ENCODE measurements at places on chromosomes 7 and 10.
A peak's percentile ranks its signal among the peaks of the same experiment; 100 is the strongest.

- peak; percentile 4 for DNase-seq
Measured at GRCh38 chr7:144854839-144855424, 19.1 kb upstream of the TPK1 start.

DNA sequence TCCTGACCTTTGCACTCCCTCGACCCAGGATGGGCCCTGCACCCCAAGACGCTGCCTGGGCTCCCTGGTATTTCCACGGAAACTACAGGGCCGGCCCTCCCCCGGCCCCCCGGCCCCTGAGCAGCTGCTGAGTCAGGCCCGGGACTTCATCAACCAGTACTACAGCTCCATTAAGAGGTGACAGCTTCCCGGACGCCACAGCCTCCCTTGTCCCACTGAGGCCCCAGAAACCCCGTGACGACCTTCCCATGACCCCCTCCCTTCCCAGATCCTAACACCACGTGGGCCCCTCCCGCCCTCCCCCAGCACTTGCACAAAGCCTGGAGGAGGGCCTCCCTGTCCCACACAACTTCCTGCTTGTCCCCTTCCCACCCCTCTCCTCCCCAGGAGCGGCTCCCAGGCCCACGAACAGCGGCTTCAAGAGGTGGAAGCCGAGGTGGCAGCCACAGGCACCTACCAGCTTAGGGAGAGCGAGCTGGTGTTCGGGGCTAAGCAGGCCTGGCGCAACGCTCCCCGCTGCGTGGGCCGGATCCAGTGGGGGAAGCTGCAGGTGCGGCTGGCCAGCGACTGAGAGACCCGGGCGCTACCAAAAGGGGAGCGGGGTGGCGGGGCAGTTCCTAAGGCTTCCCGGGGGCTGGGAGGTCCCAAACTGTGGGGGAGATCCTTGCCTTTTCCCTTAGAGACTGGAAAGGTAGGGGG, 5.7 kb downstream of the NOS3 start:
- DNase-seq = no peak

- peak; percentile 75 for DNase-seq
Measured at GRCh38 chr7:6589829-6590644, at the start of gene INTS15. TSS of gene INTS15 (plus strand) at chr7:6590021. CDS start at chr7:6590284, 263 bp downstream.

DNA sequence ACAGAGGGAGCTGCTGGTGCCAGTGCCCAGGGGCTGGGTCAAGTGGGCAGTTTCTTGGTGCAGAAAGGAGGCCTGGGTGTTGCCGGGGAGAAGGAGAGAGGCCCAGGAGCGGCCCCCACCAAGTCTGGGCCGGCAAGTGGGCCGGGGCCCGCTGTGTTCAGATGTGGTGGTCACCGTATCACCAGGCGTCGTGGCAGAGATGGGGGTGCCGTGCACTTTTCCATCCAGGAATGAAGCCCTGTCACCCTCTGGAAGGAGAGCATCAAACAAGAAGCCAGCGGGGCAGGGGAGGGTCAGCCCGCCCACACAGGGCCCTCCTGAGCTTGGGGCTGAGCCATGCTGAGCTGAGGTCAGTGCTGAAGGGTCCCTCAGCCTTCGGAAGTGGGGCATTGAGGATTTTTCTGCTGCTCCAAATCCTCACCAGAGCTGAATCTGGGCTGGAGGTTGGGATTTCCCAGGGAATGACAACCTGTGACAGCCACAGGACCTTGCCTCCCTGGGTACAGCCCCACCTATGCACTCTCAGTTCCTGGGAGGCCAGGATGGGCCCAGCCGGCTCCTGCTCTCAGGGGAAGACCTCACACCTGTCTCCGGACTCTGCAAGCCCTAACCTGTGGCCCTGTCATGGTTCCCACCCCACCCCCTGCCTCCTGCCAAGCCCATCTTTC, 27.9 kb upstream of the INPP5A start:
- no peak for DNase-seq

GRCh38 chr10:14543904-14544210, 213.1 kb upstream of the FRMD4A start:
- no peak for DNase-seq

GRCh38 chr7:23020742-23021401, 6.9 kb upstream of the HYCC1 start:
- peak; percentile 96 for DNase-seq

DNA sequence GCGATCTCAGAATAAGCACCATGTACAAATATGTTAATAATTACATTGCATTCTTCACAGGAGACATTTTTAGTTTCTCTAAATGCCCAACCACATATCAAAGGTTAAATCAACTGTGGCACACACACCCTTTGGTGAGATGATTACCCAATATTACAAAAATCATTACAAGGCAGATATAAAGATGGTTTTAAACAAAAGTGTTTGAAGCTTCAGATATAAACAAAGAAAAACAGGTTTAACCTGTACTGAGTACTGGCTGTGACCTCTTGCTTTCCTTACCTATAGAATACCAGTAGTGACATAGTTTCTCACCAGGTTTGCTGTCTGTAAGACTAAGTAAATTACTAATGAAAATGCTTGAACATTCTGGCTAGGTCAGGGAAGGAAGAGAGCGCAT, 360.0 kb upstream of the IGFBP3 start:
- DNase-seq = peak; percentile 48
